Panc1 (cell line): ENCODE measurements at places on chromosomes 7 and 10. TPM values are rescaled to one million over a fixed set of nuclear protein-coding genes. Genes with fewer than 3 reads are reported as not detected.

GRCh38 chr7:151087245-151088018 is 1.2 kb downstream of the AGAP3 start:
- DNase-seq = no peak

ACSM6 gene
- not detected for total RNA-seq

DNA sequence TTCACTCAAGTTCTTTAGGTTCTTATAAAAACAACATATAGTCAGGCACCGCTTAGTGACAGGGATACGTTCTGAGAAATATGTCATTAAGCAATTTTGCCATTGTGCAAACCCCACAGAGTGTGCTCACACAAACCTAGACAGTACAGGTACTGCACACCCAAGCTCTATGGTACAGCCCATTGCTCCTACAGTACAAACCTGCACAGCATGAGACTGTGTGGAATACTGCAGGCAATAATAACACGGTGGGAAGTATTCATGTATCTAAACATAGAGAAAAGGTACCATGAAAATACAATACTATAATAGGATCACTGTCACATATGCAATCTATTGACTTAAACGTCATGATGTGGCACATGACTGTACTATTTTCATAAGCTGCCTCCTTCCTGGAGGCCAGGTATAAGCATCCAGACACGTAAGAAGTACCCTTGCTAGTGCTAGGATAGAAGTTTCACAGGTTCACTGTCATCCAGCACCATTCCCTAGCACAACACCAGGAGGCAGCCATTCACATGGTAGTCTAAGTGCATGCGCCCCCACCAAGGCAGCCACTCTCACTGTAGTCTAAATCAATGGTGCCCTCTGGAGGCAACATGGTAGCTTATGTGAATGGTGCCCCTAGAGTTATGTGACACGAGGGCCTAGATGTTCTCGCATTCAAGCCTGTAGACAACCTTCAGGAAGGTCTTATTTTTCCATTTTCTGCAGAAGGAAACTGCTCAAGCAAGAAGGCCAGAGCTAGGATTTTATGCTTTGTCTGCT is 98.5 kb downstream of the ARHGAP22 start:
- DNase-seq = no peak

GRCh38 chr7:42549866-42550485 is 313.0 kb upstream of the GLI3 start:
- no peak for DNase-seq

LDB3 gene
- 0.15 TPM for total RNA-seq

DNA sequence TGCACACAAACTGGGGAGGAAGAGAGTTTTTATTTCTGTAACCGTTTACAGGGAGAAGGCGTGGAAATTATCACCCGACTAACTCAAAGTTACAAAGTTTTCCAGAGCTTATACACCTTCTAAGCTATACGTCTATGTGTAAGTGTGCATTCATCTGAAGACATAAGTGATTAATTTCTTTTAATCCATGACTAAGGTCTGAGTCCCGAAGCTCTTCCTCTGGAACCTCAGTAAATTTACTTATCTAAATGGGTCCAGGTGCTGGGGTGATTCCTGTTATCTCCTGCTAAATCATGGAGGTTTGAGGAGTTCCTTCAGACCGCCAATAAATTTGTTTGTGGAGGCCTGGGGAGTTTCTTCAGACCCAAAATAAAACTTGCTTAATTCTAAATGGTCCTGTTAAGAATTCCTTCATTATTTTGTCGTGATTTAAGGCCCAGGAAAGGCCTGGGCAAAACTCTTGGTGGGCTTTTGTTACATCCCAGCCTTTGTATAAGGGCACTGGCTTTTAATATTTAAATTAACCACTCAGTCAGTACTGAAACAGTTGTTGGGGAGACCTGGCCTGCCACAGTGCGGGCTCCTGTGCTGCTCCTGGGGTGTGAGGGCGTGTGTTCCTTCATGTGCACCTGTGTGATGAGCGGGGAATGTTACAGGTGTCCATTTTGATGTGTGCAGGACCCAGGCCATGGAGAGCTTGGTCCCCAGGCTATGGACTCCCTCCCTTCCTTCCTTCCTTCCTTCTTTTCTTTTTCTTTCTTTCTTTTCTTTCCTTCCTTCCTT is 5.8 kb upstream of the METTL27 start:
- no peak for DNase-seq

UFSP1 gene
- 3.3 TPM for total RNA-seq
